ENCODE measurements at places on chromosomes 16 and 17.

- no peak for DNase-seq
Observed at GRCh38 chr17:50599606-50600005, 35.1 kb upstream of the ABCC3 start.

DNA sequence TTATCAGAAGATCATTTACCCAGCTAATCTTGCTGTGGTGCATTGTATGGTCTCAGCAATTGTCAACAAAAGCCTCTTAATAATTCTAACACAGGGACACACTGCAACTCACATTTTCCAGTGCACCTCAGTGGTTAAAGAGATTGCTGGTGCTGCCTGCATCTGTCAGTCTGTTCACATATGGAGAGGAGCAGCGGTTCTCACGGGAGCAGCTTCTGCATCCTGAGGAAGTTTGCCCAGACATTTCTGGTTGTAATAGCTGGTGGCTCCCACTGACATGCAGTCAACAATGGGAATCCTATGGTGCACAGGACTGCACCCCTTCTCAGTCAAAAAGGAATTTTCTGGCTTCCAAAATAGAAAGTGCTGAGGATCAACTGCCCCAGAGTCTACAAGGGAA is 7.8 kb downstream of the GGA2 start:
- no peak for DNase-seq

- DNase-seq: no peak
Observed at GRCh38 chr17:27241346-27241946, 52.5 kb upstream of the WSB1 start.

DNA sequence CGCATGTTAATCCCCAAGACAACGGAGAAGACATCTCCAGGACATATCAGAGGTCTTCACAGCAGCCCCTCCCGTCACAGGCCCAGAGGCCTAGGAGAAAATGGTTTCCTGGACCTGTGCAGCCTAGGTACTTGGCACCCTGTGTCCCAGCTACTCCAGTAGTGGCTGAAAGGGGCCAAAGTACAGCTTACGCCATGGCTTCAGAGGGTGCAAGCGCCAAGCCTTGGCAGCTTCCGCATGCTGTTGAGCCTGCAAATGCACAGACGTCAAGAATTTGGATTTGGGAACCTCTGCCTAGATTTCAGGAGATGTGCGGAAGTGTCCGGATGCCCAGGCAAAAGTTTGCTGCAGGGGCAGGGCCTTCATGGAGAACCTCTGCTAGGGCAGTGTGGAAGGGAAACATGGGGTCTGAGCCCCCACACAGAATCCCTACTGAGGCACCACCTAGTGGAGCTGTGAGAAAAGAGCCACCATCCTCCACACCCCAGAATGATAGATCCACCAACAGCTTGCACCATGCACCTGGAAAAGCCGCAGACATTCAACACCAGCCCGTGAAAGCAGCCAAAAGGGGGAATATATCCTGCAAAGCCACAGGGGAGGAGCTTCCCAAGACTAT is 159.3 kb upstream of the COX10 start:
- DNase-seq: no peak

GRCh38 chr16:66699898-66700297 is 3.4 kb upstream of the CMTM4 start:
- no peak for DNase-seq

- no peak for DNase-seq
Observed at GRCh38 chr17:32123782-32124181, 18.5 kb upstream of the RHOT1 start.

Data from stimulated activated CD8-positive, alpha-beta memory T cell treated with anti-CD3 and anti-CD28 coated beads, Interleukin-4, amount 100 ng/mL, for 1 hour (primary cell).